ENCODE measurements at places on chromosomes 2 and 18.
A peak's percentile ranks its signal among the peaks of the same experiment; 100 is the strongest.

- H3K4me1 ChIP-seq: no peaks in the 10 kb centered on the region
- H3K27ac ChIP-seq: no peak overlapping the region
- H3K27me3 ChIP-seq: no peaks in the 10 kb centered on the region
- no peak for DNase-seq
- H3K36me3 ChIP-seq: no peaks in the 10 kb centered on the region
Measured at GRCh38 chr2:80381666-80382065, 77.1 kb upstream of the LRRTM1 start.

- DNase-seq: no peak
- no peak overlapping the region for H3K27ac ChIP-seq
- H3K36me3 ChIP-seq: no peaks in the 10 kb centered on the region
- no peak overlapping the region for H3K4me3 ChIP-seq
Measured at GRCh38 chr18:39991696-39992265, 1963.3 kb upstream of the PIK3C3 start.

- H3K4me3 ChIP-seq: peak overlapping the region; percentile 88
- DNase-seq: peak; percentile 62
- no peaks in the 10 kb centered on the region for H3K4me1 ChIP-seq
- peak overlapping the region; percentile 91 for H3K27ac ChIP-seq
- no peaks in the 10 kb centered on the region for H3K36me3 ChIP-seq
Measured at GRCh38 chr18:50879302-50880118, 592 bp downstream of the ME2 start.

DNA sequence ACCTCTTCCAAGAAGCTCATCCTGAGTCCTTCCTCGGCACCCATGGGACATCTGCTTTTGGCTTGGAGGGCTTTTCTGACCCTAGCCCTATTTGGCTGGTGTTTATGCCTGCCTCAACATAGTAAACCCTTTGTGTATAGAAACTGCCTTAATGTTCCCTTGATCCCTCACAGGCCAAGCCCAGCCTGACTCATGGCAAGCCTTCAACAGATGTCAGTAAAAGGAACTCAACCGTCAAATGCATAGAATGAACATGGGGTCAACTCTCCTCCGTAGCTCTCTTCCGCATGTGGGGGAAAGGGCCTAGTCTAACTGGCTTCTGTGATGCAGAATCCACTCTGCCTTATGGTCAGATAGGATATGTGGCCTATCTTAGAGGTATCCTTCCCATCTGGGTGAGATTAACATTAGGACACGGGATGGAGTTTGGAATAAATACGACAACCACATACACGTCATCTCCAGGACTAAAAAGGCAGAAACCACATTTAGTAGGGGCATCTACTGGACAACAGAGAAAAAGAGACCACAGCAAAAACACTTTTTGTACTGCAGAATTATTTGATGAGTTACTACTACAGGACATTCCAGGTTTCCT lies 2.5 kb upstream of the NPAS2 start:
- no peak overlapping the region for H3K4me3 ChIP-seq
- no peaks in the 10 kb centered on the region for H3K27me3 ChIP-seq
- H3K27ac ChIP-seq: no peak overlapping the region
- no peak for DNase-seq
- no peaks in the 10 kb centered on the region for H3K36me3 ChIP-seq

DNA sequence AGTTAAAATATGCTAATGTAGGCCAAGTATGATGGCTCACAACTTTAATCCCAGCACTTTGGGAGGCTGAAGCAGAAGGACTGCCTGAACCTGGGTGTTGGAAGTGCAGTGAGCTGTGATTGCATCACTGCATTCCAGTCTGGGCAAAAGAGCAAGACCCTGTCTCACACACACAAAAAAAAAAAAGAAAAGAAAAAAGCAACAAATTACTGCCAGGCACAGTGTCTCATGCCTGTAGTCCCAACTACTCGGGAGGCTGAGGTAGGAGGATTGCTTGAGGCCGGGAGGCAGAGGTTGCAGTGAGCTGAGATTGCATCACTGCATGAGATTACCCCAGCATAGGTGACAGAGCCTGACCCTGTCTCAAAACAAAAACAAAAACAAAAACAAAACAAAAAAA lies 110.6 kb downstream of the PRELID3A start:
- H3K4me3 ChIP-seq: no peak overlapping the region
- H3K36me3 ChIP-seq: no peaks in the 10 kb centered on the region
- peaks cover 4% of the 10 kb centered on the region for H3K4me1 ChIP-seq
- H3K27ac ChIP-seq: no peak overlapping the region
- H3K27me3 ChIP-seq: no peaks in the 10 kb centered on the region

- no peak overlapping the region for H3K4me3 ChIP-seq
- peak; percentile 22 for DNase-seq
- H3K27ac ChIP-seq: no peak overlapping the region
Measured at GRCh38 chr18:31598021-31598805, 6.5 kb downstream of the TTR start.

GRCh38 chr2:70716131-70716743 lies 51.8 kb downstream of the ADD2 start:
- H3K27ac ChIP-seq: no peak overlapping the region
- H3K4me3 ChIP-seq: no peak overlapping the region
- no peak for DNase-seq
- H3K27me3 ChIP-seq: peaks cover 5% of the 10 kb centered on the region

GRCh38 chr2:1541819-1542475 lies 128.7 kb downstream of the TPO start:
- H3K4me3 ChIP-seq: no peak overlapping the region
- DNase-seq: no peak
- no peaks in the 10 kb centered on the region for H3K36me3 ChIP-seq
- no peaks in the 10 kb centered on the region for H3K4me1 ChIP-seq
- H3K27ac ChIP-seq: no peak overlapping the region

- H3K4me1 ChIP-seq: no peaks in the 10 kb centered on the region
- H3K36me3 ChIP-seq: no peaks in the 10 kb centered on the region
- no peak overlapping the region for H3K27ac ChIP-seq
Measured at GRCh38 chr2:16617282-16618266, 48.1 kb downstream of the CYRIA start.

DNA sequence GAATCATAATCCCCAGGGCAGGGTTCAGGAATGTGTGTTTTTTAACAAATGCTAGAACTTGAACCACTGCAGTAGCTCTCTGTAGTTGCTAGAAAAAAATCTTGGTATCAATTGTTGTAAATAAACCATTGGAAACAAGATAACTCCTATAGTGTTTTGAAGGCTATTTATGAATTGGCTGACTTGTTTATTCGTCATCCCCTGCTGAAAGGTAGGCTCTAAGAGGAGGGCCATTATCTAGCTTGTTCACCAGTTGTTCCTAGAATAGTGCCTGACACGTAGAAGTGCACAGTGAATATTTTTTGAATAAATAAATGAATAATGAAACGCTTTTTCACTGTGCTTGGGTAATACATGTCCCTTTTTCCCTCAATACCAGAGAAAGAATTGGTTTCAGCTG lies 211.4 kb downstream of the BABAM2 start:
- H3K36me3 ChIP-seq: no peaks in the 10 kb centered on the region
- DNase-seq: peak; percentile 30
- peak overlapping the region; percentile 81 for H3K27ac ChIP-seq
- H3K27me3 ChIP-seq: no peaks in the 10 kb centered on the region
- H3K4me3 ChIP-seq: peak overlapping the region; percentile 36
- H3K4me1 ChIP-seq: peaks cover 16% of the 10 kb centered on the region

DNA sequence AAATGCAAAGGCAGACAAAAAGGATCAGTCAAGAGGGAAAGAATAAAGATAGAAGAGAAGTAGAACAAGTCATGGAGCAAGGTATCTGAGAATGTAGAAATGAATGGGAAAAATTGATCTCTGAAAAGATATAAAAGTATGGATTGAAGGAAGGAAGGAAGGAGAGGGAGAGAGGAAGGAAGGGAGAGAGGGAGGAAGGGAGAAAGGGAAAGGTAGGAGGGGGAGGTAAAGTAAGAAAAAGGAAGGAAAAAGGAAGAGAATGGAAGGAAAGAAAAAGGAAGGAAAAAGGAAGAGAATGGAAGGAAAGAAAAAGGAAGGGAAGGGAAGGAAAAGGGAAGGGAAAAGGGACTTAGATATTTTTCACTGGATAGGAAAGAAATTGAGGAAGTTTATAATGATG lies 31.5 kb upstream of the TTC21B start:
- no peaks in the 10 kb centered on the region for H3K27me3 ChIP-seq
- no peaks in the 10 kb centered on the region for H3K4me1 ChIP-seq
- no peak for DNase-seq
- H3K4me3 ChIP-seq: no peak overlapping the region
- H3K36me3 ChIP-seq: no peaks in the 10 kb centered on the region

- H3K27ac ChIP-seq: no peak overlapping the region
- no peaks in the 10 kb centered on the region for H3K36me3 ChIP-seq
- H3K4me3 ChIP-seq: no peak overlapping the region
Measured at GRCh38 chr2:217297096-217297495, 437.2 kb upstream of the TNP1 start.

GRCh38 chr2:23436346-23437098 lies 51.5 kb downstream of the KLHL29 start:
- no peak overlapping the region for H3K27ac ChIP-seq
- H3K27me3 ChIP-seq: no peaks in the 10 kb centered on the region
- H3K4me3 ChIP-seq: no peak overlapping the region
- no peak for DNase-seq
- H3K4me1 ChIP-seq: no peaks in the 10 kb centered on the region

DNA sequence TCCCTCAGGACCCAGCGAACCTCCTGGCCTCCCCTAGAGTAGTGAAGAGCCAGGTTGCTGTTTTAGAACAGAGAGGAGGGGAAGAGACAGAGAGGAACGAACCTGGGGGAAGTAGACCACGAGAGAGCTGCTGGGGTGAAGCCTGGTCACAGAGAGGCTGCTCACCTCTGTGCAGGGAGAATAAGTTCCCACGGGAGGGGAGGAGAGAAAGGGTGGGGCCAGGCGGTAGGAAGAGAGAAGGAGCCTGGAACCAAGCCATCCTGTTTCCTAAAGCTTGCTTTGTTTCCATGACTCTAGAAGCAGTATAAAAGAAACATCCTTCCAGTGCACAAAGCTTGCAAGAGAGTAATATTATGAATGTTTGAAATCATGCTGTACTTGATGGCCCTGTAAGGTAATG lies 147.9 kb downstream of the MYT1L start:
- no peaks in the 10 kb centered on the region for H3K4me1 ChIP-seq
- no peak for DNase-seq
- H3K36me3 ChIP-seq: no peaks in the 10 kb centered on the region
- H3K27ac ChIP-seq: no peak overlapping the region
- no peaks in the 10 kb centered on the region for H3K27me3 ChIP-seq
- no peak overlapping the region for H3K4me3 ChIP-seq

DNA sequence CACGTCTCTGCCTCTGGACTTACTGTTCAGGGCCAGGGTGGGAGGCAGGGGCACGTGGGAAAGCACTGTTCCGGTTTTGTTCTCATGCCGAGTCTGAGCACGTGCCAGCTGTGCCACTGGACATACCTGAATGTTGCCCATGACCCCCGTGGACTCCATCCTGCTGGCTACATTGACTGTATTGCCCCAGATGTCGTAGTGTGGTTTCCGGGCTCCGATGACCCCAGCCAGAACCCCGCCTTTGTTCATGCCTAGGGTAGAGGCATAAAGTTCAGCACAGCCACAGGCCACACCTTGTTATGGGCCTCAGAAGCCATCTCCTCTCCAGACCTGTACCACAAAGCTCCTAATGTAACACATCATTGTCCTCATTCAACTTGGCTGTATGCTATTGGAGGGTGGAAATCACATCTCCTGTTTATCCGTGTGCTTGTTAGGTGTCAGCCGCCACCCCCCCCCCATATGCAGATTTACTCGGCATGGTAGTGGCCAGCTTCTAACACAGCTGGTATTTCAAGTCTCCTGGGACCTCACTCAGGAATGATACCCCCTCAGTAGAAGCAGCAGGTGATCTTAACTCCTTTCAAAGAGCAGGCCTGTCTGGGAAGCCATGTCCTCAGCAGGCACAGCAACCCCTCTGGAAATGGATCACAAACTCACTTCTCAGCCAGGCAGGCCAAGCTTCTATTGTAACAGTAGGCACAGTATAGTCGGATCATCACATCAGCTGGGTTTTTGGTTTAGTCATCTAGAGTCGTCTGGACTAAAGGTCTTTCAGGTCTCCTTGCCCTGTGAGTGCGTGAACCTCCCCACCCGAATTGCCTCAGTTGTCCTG lies 27.6 kb downstream of the CENPO start:
- no peak overlapping the region for H3K27ac ChIP-seq
- no peak overlapping the region for H3K4me3 ChIP-seq
- H3K4me1 ChIP-seq: peaks cover 2% of the 10 kb centered on the region
- no peak for DNase-seq
- no peaks in the 10 kb centered on the region for H3K27me3 ChIP-seq
- H3K36me3 ChIP-seq: peaks cover 26% of the 10 kb centered on the region

GRCh38 chr18:8669571-8669970 lies 35.8 kb upstream of the MTCL1 start:
- H3K36me3 ChIP-seq: no peaks in the 10 kb centered on the region
- H3K27me3 ChIP-seq: no peaks in the 10 kb centered on the region
- peaks cover 7% of the 10 kb centered on the region for H3K4me1 ChIP-seq
- no peak overlapping the region for H3K27ac ChIP-seq

DNA sequence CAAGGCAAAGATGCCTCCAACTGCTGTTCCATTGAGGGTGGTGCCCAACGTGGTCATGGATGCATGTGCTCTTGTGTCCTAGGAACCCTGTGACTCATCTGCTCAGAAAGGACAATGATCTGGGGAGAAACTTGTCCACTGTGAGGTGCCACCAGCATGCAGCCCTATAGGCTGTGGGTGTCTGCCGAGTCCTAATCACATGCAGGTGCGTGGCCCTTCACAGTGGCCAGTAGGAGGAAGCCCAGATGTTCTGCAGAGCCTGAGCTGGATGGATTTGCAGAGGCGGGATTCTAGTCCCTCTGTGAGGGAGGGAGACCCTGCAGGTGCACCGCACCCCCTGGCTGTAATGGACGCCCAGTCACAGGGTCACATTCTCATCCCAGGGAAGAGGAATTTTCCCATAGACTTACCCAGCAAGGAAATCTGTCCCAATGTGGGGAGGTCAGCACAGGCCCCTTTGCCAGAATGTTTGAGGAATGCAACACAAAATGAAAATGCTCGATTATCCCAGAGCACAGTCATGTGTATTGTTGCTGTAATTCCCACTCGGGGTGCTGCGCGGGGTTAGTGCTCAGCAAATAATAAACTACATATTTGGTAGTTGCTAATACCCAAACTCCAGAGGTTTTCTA lies 13.9 kb downstream of the GDF7 start:
- no peak overlapping the region for H3K27ac ChIP-seq
- no peaks in the 10 kb centered on the region for H3K27me3 ChIP-seq
- no peaks in the 10 kb centered on the region for H3K4me1 ChIP-seq
- no peak for DNase-seq

Data from fibroblast of lung (primary cell).